Amygdala (tissue), 56 donors: ENCODE measurements at places on chromosomes 16 and 17.

DNA sequence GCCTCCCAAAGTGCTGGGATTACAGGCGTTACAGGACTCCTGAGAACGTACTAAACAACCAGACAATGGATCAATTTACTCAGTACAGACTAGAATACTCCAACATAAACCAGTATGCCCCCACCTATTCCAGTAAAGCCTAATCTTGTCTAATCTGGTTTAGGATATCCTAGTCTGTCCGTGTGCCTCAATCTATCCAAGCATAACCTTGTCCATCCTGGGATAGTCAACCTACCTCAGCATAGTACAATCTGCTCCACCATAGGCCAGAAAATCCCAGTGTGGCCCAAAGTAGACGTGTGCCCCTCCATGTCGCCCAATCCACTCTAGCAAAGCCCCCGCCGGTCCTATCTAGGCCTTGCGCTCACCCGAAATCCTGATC lies 625 bp downstream of the DVL2 start:
- DNase-seq: no peak

- no peak for DNase-seq
Measured at GRCh38 chr17:35795007-35795870, at the start of gene MMP28. MMP28 (minus strand) TSS chr17:35795641; CDS start chr17:35795377, 264 bp downstream.

DNA sequence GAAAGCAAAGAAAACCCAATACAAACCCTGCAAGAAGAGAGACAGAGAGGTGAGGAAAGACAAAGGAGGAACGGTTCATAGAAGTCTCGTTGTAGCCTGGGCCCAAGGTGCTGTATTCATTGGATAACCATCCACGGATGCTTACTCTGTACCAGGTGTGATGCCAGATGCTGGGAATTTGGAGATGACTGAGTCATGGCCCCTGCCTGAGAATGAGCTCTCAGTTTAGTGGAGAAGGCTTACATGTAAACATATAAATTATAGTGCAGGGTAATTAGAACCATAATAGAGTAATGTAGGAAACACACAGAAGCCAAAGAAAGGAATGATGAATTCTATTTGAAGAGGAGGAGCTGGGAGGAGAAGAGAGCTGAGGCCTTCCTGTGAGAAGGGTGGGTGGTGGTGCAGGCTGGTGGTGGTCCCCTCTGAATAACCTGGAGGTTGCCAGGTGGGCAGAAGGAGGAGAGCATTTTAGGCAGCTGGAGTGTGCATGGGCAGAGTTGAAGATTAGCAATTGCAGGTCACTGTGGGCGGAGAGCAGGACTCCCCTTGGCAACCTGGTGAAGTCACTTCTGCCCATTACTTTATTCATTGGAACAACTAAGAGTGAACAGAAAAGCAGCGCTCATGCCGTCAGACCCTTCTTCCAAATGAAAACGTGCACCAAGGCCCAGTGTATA lies 7.7 kb upstream of the ZG16 start:
- no peak for DNase-seq

GRCh38 chr16:29784901-29785500 lies 5.5 kb upstream of the KIF22 start:
- no peak for DNase-seq

DNA sequence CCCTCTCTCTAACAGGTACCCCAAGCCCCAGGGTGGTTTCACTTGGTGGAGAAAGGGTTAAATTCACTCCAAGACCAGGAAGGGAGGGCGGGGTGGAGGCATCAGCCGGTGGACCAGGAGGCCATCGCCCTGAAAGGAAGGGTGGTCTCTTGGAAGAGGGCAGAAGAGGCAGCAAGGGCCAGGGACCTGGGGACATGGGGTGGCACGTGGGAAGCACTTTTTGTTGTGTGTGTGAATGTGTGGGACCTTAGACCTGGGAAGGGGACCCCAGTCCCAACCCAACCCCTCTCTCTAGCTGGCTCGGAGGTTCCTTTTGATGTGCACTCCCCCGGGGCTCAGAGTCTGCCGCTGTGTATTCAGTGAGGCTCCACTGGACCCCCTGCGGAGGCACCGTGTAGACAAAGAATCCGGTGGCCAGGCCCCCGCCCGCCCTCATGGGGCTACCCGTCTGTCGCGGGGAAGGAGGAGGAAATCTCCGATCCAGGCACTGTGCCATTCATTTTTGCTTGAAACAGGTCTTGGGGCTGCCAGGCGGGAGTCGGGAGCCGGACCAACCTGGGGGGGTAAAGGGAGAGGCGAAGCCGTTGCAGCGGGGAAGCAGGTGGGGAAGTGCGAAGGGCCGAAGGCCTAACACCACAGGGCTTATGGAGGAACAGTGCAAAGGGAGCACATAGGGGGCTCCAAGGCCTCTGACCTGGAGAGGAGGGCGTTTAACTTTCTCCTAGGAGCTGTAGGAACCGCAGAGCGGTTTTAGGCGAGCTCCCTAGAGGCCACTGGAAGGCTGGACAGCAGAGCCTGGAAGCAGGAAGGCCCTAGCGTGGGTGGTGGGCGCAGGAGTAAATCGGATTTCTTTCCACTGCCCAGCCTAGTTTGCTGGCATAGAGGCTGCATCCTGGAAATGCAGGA lies 3.2 kb upstream of the WNT3 start:
- DNase-seq: no peak

- DNase-seq: no peak
Measured at GRCh38 chr16:50444526-50444925, 75.7 kb upstream of the BRD7 start.

GRCh38 chr17:45225964-45226530 lies 4.4 kb downstream of the FMNL1 start:
- DNase-seq: peak; percentile 56

DNA sequence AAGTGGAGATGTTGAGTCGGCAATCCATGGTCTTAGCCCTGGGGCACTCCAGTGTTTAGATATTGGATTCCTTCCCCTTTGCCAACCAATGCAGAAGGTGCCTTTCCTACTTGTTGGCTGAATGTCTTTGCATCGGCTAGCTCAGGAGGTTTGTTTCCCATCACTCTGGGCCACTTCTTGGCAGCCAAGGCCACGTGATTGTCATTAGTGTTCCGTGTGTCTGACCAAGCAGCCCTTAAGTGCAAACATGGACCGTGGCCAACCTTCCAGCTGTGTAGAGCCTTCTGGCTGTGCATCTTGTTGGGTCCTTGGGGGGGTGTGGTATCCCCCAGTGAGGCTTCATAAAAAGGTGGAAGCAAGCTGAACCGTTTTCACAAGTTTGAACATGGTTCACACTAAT lies 66.0 kb downstream of the GNAO1 start:
- DNase-seq: no peak

DNA sequence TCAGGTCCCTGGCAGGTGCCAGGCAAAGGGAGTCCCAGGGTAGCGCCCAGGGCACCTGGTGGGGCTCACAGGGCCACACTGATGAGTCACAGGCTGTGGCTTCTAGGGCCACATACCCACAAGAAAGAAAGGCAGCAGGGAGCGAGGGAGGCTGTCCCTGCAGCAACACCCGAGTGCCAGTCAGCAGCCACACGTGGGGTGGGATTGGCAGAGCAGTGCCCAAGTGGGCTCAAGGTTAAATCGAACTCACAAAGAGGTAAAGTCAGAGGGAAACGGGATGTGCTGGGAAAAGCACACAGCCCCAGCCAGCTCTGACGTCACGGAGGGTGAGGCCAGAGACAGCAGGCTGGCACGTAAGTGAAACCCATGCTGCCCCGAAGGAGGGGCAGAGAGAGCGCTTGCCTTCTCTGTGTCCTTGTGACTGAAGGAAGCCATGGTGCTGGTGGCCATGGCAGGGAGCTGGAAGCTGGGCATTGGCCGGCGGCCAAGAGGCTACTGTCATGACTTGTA lies 33.8 kb downstream of the FA2H start:
- DNase-seq: peak; percentile 75

GRCh38 chr16:57682809-57683635 lies 11.6 kb upstream of the DRC7 start:
- no peak for DNase-seq

GRCh38 chr17:43779145-43780125 lies 658 bp upstream of the DUSP3 start:
- DNase-seq: no peak

DNA sequence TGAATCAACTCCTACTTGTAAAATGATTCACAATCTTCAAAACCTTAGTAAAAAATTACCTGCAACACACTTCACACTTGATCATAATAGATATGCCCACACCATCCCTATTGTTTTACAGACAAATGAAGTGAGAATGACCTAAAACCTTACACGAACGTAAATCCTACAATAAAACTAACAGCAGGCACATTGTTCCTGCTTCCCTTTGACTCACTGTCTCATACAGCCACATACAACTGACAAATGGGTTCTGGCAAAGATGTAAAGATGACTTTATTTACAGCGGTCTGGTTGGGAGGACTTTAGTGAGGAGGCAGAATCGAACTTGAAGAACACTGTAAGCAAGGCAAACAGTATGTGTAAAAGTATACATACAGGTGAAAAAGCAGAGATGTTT lies 188.7 kb downstream of the MYO1D start:
- no peak for DNase-seq

DNA sequence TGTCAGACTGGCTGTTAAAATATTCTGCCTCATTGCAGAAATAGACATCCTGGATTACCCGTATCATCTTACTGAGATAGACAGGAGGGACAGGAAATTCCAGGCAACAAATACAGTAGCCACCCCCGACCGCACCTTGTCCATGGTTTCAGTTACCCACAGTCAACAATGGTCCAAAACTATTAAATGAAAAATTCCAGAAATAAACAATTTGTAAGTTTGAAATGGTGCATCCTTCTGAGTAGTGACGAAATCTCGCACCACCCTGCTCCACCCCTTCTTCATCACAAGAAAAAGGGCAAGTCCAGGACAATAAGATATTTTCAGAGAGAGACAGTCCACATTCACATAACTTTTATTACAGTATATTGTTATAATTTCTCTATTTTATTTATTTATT lies 23.6 kb upstream of the PRSS54 start:
- DNase-seq: no peak

DNA sequence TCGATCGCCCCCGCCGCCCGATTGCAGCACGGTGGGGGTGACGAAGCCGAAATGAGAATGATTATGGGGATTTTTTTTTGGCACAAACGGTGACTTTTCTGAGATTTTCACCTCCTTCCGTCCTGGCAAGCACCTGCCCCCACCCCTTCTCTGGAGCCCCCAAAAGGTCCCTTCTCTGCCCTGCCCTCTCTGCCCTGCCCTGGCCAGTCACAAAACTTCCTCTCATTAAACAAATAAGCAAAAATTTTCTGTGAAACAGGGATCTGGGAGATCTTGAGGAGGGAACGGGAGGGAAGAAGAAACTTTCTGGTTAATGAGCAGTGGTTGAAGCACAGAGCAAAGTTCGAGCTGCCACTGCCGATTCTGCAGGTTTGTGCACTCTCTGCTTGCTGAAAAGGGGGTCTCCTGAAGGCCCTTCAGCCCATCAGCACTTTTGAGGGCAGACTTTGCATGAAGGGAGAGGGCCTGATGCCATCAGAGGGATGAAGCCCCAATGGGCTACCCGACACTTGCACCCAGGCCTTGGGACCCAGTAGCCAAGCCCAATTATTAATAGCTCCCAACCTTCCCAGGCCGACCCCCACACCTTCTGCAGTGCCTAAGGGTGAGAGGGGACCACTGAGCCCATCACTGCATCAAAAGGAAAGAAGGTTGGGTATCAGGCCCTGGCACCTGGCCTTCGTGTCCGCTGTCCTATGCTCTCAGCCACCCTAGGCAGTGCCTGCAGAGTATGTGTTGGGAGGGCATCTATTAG lies 1.0 kb upstream of the HOXB8 start:
- DNase-seq: no peak

- no peak for DNase-seq
Measured at GRCh38 chr17:72344613-72345012, 223.8 kb downstream of the SOX9 start.

GRCh38 chr17:27586203-27586721 lies 44.7 kb upstream of the LGALS9 start:
- no peak for DNase-seq

- no peak for DNase-seq
Measured at GRCh38 chr16:27225536-27226360, 22.4 kb downstream of the KDM8 start.

GRCh38 chr16:29854520-29855100 lies 8.4 kb downstream of the CDIPT start:
- DNase-seq: no peak

GRCh38 chr17:73267648-73268537 lies 6.2 kb upstream of the CPSF4L start:
- DNase-seq: peak; percentile 81

DNA sequence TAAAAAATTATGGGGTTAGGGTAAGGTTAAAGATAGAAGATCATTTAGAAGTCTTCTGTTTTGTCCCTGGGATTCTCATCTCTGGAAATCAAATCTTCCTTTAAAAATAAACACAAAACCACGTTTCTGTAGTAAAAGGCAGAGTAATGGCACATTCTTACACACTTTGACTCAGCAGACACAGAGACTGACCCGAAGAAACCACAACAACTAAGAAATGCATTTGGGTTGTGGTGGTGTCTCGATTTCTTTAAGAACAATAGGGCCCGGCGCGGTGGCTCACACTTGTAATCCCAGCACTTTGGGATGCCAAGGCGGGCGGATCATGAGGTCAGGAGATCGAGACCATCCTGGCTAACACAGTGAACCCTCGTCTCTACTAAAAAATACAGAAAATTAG lies 54.9 kb upstream of the MYH10 start:
- DNase-seq: no peak

DNA sequence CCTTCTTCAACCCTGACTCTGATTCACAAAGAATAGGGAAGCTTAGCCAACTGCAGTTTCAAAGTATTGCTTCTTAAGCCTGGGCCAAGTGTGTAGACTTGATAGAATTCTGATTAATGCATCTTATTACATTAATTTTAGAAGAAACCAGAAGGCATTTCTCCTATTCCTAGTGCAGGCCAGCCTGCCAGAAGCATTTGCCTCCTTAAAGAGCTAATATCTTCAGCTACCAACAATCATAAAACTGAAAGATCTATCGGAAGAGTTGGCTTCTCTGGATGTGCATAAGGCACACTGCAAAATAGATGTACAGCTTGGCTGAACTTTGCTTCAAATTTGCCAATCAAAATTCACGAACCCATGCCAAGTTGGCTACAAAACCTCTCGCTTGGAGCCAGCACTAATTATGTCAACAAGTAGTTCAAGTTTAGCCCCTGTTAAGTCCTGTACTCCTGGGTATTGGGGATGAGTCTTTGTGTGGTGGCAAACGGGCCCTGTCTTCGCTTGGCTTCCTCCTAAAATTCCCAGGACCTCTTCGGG lies 717.8 kb downstream of the WWOX start:
- no peak for DNase-seq

- no peak for DNase-seq
Measured at GRCh38 chr17:11182430-11182829, 58.6 kb upstream of the SHISA6 start.

DNA sequence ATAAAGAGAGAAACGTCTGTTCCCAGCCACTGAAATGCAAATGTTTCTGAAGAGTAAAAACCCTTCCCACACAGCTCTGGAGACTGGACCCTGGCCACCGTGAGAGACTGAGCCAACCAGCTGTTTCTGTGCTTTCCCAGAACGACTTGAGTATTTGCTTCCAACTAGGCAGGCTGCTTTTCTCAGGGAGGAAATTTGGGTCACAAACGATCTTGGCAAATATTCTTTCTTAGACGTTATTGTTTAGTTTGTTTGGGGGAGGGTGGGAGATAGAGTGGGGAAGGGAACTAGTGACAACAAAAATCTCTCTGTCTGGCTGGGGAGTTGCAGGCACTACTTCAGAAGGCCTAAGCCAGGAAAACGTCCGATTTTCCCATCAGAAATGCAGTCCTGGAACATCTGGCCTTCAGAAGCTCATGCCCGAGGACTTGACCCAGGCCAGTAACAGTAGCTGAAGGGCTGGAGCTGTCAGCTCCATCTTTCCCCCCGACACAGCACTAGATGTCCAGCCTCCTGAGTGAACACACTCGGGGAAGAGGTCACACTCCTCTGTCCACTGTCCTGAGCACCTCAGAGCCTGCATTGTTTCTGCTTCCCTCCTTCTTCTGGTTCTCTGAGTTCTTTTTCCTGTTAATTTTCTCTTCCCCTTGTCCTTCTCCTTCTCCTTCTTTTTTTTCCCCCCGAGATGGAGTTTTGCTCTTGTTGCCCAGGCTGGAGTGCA lies 4.0 kb downstream of the CCDC92B start:
- no peak for DNase-seq
